ENCODE measurements at places on chromosomes 16 and 17. TPM values are rescaled to one million over a fixed set of nuclear protein-coding genes. Genes with fewer than 3 reads are reported as not detected.

DNA sequence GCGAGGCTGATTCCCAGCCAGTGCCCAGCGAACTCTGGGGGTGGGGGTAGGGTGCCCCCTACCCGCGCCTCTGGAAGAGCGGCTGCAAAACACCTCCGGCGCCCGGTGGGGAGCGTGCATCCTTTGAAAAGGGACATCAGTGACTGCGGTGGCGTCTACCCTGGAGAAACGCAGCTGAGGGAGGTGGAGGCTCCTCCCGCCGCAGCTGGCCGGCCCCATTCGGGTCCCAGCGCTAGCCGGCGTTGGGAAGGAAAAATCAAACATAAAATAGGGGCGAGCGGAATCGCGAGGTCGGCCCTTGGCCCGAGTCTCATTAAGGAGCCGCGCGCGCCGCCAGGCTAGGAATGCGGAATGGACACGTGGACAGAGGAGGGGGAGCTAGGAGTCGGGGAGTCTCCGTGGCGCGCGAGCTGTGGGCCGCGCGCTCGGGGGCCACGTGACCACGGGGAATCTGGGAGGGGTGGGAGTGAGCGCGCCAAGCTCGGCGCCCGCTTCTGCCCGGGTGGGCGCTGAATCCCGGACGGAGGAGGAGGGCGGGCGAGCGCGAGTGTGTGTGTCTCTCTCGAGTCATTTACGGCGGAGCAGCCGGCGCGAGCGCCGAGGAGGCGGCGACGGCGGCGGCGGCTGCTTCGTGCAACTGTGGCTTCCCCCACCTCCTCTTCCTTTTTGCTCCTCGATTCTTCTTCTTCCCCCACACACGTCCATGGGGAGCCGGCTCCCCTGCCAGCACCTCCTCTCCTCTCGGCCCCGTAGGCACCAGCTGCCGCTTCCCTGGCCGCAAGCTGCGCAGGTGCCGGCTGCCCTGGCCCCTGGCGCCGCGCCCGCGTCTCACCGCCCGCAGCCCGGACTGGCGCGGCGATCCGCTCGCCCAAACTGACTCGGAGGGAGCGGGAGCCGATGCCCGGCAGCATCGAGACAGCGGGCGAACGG lies at the start of gene TMEM132E:
Gene TMEM132E (plus strand): TSS at position 566 of the 930 bp plus-strand sequence. CDS start 1,495 bp downstream, outside the sequence.
- no peak for DNase-seq

DNA sequence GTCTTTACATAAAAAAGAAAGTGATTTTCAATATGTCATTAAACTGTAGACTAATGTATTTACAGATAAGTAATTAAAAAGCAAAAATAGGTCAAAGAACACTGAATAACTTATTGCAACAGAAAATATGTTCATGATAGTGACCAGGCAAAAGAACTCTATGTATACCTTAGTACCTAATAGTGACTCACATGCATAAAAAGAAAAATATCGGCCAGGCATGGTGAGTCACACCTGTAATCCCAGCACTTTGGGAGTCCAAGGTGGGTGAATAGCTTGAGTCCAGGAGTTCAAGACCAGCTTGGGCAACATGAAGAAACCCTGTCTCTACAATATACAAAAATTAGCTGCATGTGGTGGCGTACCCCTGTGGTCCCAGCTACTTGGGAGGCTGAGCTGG lies 33.0 kb upstream of the TOM1L1 start:
- no peak for DNase-seq

DNA sequence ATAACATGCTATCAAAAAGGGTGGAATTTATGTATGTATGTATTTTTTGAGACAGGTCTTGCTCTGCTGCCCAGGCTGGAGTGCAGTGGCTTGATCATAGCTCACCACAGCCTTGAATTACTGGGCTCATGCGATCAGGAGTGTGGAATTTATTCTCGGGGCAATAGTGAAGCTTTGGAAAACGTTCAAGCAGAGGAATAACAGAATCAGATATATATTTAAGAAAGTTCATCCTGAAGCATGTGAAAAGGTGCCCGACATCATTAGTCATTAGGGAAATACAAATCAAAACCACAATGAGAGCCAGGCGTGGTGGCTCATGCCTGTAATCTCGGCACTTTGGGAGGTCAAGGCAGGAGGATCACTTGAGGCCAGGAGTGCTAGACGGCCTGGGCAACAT lies 7.7 kb upstream of the ITGAE start:
- no peak for DNase-seq

GRCh38 chr16:68951991-68952877 lies 108.9 kb downstream of the TANGO6 start:
- no peak for DNase-seq

DNA sequence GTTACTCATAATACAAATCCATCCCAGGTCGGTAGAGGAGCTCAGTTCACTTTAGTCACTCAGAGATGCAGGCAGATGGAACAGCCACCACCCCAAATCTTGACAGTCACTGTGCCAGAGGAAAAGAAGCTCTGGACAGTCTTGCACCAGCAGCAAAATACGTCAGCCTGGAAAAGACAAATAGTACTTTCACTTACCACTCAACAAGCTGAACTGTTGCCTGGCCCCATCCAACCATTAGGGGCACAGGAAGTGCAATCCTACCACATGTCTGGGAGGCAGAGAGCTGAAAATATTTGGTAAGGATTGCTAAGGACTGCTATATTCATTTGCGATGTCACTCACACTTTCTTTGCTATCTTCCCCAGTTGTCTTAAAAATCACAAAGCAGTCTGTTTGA lies 239.1 kb upstream of the TOX3 start:
- no peak for DNase-seq

GRCh38 chr16:87306516-87306915 lies 10.7 kb downstream of the C16orf95 start:
- no peak for DNase-seq

DNA sequence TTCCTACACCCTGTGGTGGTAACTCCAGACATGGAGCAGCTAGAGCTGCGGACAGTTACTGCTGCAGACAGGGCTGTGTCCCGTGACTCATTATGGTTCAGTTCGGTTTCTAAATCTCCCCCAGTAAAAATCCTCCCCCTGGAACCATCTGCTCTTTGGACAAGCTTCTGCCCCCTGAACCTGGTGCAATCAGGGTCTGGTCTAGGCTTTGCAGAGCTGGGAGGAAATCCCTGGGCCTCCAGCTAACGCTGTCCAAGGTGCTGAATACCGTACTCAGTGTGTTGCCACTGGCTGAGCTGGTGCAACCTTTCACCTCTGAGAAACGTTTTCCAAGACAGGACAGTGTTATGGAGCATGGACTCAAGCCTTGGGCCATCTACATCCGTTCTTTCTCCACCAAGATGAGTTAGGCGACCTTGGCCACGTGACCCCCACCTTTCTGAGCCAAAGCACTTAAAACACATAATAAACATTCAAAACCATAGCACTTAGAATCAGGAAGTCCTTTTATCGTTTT lies 142.0 kb downstream of the CPPED1 start:
- peak; percentile 12 for DNase-seq

DNA sequence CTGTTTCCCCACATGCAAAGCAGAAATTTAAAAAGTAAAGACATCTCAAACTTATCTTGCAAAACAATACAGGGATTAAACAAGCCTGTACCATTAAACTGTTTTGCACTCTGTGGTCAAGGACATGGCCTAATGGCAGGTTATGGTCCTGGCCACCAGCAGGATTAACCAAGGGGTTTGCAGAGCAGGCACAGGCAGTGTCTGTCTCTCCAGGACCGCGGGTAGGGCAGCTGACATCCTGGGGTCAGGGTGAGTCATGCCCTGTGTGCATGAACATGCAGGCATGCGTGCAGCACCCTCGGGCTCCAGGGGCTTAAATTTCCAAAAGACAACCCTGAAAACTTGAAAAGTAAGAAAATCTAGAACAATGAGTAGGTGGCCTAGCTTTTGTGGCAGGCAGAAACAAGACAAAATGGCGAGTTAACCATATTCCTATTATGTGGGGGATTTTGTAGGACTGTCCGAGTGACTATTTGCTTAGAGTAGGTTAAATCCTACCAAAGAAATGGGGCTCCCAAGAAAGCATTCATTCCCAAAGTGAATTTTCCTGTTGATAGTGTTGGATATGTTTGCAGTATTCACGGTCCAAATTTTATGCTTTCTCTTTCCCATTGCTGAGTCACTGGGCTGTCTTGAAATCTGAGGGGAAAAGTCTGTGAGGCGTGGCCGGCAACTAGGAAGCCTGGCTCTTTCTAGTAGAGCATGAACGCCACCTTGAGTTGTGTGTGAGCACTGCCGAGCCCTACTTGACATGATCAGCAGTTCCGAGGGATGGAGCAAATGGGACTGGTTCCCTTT lies 158.4 kb upstream of the FAM20A start:
- DNase-seq = peak; percentile 93

DNA sequence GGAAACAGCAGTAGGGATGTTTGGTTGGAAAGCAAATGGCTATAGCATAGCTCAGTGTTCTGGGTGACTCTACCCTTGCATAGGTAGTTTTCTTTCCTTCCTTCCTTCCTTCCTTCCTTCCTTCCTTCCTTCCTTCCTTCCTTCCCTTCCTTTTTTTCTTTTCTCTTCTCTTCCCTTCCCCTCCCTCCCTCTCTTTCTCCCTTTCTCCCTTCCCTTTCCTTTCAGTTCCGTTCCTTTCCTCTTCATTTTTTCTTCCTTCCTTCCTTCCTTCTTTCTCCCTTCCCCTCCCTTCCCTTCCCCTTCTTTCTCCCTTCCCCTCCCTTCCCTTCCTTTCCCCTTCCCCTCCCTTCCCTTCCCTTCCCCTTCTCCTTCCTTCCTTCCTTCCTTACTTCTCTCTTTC lies 31.3 kb downstream of the GDE1 start:
- no peak for DNase-seq

DNA sequence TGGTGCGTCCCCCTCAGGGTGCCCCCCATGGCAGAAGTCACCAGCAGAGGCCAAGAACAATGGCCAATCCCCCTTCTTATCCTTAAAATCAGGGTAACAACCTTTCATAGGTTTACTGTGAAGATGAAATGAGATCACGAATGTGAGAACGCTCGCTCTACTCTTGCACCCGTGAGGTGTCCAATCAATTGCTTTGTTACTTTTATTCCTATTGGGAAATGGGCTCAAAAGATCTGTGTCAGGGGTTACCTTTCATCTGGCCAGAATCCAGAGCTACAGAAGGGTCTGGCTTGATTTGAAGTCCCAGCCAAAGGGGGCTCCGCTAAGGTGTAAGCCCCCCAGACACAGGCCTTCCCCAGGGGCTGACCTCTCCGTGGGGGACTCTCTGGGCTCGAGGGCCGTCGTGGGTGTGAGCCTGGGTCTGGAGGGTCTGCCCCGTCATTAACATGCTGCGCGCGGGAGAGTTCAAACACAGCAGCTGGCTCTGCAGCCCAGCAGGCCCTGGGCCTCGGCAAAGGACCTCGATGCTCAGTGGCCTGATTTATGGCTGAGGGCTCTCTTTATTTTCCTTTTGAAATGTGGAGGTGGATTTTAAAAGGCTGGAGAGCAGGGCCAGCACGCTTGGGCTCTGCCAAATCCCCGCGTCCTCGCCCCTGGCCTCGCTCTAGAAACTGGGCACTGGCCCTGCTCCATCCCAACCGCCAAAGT lies 10.4 kb downstream of the ABR start:
- no peak for DNase-seq

GRCh38 chr17:4913994-4914393 lies 11.1 kb upstream of the CHRNE start:
- no peak for DNase-seq

DNA sequence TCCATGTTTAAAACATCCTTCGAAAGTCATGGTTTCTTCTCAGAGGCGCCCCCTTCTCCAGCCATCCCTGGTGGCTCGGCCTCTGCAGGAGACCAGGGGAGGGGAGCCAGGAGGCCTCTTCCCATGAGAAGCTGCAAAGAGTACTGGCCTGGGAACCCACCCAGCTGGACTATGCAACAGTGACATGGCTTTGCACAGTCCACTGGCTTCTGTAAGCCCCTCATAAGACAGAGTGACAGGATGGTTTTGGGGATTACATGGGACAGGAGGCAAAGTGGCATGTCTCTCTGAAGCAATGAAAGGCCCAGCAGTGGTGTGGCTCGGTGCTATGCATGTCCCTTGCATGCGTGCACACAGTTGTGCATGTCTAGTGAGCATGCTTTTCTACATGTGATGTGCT lies 99.5 kb downstream of the C16orf78 start:
- DNase-seq = no peak

DNA sequence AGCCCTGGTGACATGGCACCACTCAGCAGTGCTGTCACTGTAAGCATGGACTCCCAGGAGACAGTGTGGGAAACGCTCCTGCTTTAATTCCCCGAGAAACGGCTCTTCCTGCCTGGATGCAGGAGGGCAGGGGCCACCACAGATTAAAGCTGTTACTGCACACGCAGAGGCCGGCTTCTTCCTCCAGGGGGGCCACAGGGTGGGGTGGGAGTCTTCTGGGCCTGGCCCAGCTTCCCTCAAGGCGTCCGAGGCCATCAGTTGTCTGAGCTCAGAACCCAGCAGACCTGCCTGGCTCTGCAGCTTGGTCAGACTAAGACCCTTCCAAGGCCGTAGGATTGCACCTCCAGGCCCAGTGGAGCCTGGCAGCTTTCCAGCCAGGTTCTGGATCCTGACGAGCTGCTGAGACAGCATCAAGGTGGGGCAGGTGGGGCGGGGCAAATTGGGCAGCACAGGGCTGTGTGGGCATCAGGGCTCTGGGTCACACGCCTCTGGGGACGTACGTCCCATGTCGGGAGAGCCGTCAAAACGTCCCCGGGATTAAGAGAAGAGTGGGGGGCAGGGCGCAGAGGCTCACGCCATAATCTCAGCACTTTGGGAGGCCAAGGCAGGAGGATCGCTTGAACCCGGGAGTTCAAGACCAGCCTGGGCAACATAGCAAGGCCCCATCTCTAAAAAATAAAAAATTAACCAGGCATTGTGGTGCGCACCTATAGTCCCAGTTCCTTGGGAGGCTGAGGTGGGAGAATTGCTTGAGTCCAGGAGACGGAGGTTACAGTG lies 5.0 kb upstream of the CAPN15 start:
- DNase-seq = no peak

DNA sequence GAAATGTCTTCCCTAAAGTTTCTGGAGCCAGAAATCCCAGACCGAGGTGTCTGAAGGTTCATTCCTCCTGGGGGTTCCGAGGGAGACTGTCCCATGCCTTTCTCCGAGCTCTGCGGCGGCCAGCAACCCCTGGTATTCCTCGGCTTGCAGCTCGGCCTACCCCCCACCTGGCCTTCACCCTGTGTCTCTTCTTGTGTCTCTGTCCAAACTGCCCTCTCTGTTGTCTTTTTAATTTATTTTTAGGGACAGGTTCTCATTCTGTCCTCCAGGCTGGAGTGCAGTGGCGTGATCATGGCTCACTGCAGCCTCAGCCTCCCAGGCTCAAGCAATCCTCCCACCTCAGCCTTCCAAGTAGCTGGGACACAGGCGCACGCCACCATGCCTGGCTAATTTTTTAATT lies 211.7 kb downstream of the SEC14L1 start:
- DNase-seq = no peak

DNA sequence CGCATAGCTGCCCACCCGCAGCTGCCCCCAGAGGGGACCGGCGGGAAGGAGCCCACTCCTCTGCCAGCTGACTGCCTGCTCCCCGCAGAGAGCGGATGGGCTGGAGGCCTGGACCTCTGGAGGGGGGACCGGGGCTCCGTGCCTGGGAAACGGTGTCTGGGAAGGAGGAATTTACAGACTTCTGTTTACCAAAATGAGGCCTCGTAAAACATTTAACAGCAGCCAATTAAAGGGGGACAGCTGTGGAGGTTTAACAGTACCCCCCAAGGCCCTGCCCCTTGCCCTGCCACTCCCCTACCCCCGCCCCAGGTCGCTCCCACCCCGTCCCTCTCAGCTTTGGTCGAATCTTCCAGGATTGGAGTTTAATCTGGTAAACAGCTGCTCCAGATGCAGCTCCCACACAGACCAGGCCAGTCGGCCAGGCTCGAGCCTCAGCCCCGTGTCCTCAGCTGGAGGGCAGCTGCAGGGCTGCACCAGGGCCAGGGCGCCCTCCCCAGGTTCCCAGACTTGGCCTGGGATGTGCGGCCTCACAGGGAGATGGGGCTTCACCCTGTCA lies 41.1 kb downstream of the BAHCC1 start:
- no peak for DNase-seq

The NPIPA3 gene
- total RNA-seq = 4.9 TPM

The CDC42EP4 gene
- 50.9 TPM for total RNA-seq

The PMFBP1 gene
- 1.4 TPM for total RNA-seq

The GAST gene
- total RNA-seq = not detected

The TMIGD1 gene
- total RNA-seq = not detected
